ENCODE measurements at places on chromosomes 3 and 15.
A peak's percentile ranks its signal among the peaks of the same experiment; 100 is the strongest.

DNA sequence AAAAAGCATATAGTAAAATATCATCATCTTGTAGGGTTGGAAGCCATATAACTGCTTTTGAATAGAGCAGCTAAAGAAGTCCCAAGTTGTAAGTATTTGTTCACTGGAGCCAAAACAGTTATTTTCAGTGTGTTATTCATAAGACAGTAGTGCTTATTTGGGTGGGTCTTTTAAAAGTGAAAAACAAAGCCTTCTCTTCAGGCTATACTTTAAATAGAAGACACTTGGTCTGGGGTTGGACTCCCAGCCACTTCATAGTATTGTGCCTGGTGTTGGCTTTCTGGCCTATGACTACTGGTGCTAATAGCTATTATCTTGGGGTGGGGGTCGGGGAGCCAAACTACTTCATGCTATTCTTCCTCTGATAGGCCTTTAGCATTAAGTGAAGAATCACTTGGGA is 135.2 kb downstream of the SLC25A26 start:
- DNase-seq: no peak

GRCh38 chr3:189270248-189270832 is 98.6 kb downstream of the TPRG1 start:
- peak; percentile 9 for DNase-seq

GRCh38 chr15:58582160-58582559 is 150.4 kb downstream of the LIPC start:
- peak; percentile 61 for DNase-seq

- DNase-seq: no peak
Observed at GRCh38 chr15:50302581-50302980, 37.1 kb upstream of the HDC start.

- DNase-seq: no peak
Observed at GRCh38 chr3:35335703-35336102, 303.6 kb upstream of the ARPP21 start.

GRCh38 chr3:181329024-181329423 is 339.5 kb upstream of the DNAJC19 start:
- DNase-seq: no peak

- DNase-seq: no peak
Observed at GRCh38 chr15:77042955-77043920, 27.7 kb downstream of the TSPAN3 start.

GRCh38 chr3:124773351-124774326 is 43.4 kb downstream of the UMPS start:
- DNase-seq: no peak

DNA sequence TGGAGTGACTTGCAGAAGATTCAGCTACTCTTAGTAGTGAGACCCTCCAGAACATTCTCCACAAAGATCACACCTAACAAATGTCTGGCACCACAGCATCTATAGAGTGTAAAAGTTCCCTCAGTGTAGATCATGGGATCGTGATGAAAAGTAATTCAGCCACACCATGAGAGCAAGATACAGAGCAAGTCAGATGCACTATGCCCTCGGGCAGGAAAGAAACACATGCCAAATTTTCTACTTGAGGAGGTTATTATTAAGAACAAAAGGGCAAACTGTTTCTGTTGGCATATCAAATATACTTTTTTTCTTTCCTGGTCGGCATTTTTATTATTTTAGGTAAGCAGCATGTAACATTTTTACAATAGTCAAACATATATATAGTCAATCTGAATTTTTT is 44.8 kb upstream of the SNTN start:
- DNase-seq: no peak

DNA sequence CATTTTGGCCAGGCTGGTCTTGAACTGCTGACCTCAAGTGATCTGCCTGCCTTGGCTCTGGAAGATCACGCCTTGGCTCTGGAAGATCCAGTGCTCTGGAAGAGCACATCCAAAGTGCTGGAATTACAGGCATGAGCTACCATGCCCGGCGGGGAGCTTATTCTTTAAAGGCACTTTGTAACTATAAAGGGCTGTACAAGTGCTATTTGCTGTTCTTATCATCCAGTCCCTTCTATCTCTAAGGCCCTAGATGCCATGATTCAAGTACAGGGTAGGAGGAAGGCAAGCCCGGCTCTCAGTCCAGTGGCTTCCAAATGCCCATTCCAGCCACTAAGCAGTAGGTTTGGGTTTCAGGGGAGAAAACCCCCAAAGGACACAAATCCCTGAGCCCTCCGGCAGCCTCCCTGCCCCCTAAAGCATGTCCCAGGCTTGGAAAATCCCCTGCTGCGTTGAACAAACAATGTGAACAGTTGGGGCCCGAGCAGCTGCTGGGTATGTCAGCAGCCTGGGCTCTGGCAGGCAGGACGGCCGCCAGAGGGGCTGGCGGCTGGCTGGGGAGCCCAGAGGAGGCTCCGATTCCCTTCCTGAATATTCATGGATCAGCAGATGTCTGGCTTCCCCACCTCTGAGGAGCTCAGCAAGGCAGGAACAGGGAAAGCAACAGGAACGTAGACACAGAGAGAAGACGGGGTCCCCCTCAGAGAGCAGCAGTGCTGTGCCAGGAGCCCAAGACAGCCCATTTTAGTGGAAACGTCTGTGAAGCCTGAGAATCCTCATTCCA is 7.7 kb downstream of the IGDCC4 start:
- no peak for DNase-seq

GRCh38 chr15:35118960-35119359 is 33.9 kb upstream of the NANOGP8 start:
- no peak for DNase-seq

GRCh38 chr15:44726568-44727484 is 9.5 kb upstream of the TRIM69 start:
- peak; percentile 93 for DNase-seq

- DNase-seq: no peak
Observed at GRCh38 chr3:56595975-56596840, 39.2 kb downstream of the CCDC66 start.

All from inflammatory macrophage treated with lipopolysaccharide for 4 hours (primary cell).